Thymus (tissue), 14 donors: ENCODE measurements at places on chromosomes 12 and 14.

- DNase-seq: no peak
Observed at GRCh38 chr12:95185072-95185471, 32.2 kb downstream of the FGD6 start.

DNA sequence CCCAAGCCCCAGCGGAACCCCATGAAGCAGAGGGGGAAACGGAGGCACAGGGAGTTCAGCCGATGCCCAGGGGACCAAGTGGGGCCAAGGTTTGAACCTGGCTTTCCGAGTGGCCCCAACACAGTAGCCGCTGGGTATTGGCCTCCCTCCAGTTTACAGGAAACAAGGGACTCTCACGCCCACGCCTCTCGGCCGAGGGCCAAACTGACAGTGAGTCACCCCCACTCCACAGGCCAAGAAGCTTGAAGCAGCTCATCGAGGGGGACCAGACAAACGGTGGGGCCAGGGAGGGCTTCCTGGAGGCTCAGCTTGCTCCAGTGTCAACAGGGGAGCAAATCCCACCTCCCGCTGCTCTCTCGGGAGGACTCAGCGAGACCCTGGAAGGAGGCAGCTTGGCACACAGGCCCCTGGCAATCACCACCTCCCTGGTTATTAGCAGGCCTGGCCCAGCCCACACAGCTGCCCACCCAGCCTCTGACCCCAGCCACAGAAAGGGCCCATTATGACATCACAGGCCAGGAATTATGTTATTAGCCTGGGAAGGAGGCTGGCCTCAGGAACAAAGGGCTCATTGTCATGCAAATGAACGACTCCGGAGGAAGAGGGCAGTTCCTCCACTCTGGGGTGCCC is 54.6 kb downstream of the NCOR2 start:
- DNase-seq: no peak

- no peak for DNase-seq
Observed at GRCh38 chr14:98932431-98933325, 339.3 kb downstream of the BCL11B start.

GRCh38 chr12:53502331-53502730 is 1.2 kb downstream of the TARBP2 start:
- DNase-seq: no peak

DNA sequence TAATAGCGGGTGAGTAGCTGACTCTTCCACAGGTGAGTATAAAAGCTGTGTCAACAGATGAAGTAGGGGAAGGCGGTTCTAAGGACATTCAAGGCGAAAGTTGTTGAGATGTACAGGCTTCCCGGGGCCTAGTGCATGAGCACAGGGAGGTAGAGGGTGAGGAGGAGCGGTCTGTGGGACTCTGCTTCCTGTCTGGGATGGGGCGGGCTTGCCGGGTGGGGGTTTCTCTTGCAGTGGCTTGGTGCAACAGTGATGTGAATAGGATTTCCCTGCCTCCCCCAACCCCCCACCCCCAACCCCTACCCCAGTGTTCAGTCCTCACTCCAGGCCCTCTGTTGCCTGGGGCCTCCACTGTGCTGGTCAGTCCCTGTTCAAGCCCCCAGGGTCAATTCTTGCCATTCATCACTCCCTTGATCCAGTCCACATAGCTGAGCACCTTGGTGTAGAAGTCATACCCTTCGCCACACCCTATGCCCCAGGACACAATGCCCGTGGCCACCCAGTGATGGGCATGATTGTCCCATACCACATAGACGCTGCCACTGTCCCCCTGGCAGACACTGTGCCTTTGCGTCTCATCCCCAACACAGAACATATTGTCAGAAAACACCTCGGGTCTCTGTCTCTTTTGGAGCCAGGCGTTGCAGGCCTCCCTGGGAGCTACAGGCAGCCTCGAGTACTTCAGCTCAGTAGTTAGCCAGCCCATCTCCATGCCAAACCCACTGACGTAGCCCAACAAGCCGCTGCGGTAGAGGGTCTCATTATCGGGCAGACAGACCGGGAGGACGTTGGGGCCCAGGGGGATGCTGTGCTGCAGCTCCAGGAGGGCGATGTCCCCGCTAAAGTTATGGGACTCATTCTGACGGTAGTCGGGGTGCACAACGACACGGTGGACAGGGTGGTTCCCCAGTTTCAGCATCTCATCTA is 4.0 kb upstream of the C1R start:
- DNase-seq: no peak

DNA sequence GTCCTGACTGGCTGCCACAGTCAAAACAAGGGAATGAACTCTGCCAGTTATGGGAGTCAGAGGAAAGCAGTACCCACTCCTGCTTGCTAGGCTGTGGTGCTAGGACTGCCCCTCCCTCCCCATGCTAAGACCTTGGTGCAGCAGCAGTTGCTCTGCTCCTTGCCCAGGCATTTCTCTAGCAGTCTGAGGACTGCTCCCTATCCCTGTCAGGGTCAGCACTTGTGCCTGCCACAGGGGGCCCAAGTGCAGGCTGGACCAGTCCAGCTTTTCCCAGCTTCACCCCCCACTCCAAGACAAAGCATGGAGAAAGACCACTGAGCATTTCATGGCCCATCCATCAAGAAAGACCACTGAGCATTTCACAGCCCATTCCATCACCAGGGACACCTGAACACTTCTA is 305.8 kb upstream of the CLEC14A start:
- DNase-seq: no peak

GRCh38 chr14:74552623-74553022 is 59.1 kb downstream of the ISCA2 start:
- DNase-seq: no peak
